ENCODE measurements at places on chromosomes 7 and 10.

GRCh38 chr10:97763947-97764346, 7.9 kb downstream of the SFRP5 start:
- H3K27ac ChIP-seq = peak overlapping the region; percentile 89
- no peak overlapping the region for H3K4me3 ChIP-seq
- H3K27me3 ChIP-seq = peaks cover 3% of the 10 kb centered on the region
- H3K36me3 ChIP-seq = peaks cover 16% of the 10 kb centered on the region
- H3K4me1 ChIP-seq = peaks cover 19% of the 10 kb centered on the region
- DNase-seq = no peak

DNA sequence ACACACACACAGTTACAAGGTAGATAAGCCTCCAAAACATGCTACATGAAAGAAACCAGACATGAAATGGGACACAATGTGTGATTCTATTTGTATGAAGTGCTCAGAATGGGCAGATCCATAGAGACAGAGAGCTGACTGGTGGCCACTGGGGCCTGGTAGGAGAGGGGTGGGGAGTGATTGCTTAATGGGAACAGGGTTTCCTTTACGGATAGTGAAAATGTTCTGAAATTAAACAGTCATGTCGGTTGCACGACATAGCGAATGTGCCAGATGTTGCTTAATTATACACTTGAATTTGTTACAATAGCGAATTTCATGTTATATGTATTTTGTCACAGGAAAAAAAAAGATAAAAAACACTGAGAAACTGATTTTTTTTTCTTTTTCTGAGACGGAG, 122.3 kb downstream of the SPDYE5 start:
- H3K36me3 ChIP-seq = no peaks in the 10 kb centered on the region
- H3K4me1 ChIP-seq = no peaks in the 10 kb centered on the region
- H3K27ac ChIP-seq = no peak overlapping the region
- H3K4me3 ChIP-seq = no peak overlapping the region

- H3K4me3 ChIP-seq = no peak overlapping the region
- H3K27me3 ChIP-seq = no peaks in the 10 kb centered on the region
- peaks cover 8% of the 10 kb centered on the region for H3K4me1 ChIP-seq
Observed at GRCh38 chr10:71863203-71863602, 12.2 kb upstream of the PSAP start.

DNA sequence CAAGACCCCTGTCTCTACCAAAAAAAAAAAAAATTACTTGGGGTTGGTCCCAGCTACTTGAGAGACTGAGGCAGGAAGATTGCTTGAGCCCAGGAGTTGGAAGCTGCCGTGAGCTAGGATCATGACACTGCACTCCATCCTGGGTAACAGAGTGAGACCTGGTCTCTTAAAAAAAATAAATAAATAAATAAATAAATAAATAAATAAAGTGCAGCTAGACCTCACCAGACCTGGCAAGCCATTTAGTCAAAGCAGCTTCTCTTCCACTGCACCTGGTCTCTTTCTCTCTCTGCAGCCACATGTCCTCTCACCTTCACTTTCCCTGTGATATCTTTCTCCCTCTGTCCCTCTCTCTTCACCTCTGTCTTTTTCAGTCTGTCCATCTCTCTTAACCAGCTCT, 75.2 kb upstream of the CHCHD3 start:
- DNase-seq = no peak
- no peaks in the 10 kb centered on the region for H3K27me3 ChIP-seq
- peaks cover 2% of the 10 kb centered on the region for H3K4me1 ChIP-seq
- no peak overlapping the region for H3K27ac ChIP-seq

DNA sequence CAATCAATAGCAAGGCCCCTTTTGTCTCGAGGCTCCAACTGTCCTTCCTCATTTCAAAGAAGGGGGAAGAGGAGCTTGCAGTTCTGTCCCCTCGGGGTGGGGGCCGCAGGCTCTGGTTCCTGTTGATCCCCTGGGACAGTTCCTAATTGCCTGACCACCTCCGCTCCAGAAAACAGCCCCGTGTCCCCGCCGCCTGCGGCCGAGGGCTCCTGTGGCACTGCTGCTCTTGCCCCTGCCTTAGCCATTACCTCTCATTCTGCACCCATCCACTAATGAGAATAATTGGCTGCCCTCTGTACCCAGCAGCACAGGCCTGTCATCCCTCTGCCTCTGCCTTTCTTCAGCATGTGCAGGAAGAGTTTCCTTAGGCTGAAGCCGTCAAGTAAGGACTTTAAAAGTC, 668.3 kb upstream of the FOXK1 start:
- H3K36me3 ChIP-seq = peaks cover 34% of the 10 kb centered on the region
- no peak overlapping the region for H3K4me3 ChIP-seq
- no peak overlapping the region for H3K27ac ChIP-seq
- peaks cover 2% of the 10 kb centered on the region for H3K4me1 ChIP-seq
- no peak for DNase-seq

GRCh38 chr10:127441350-127442219, 107.5 kb upstream of the NPS start:
- peaks cover 31% of the 10 kb centered on the region for H3K36me3 ChIP-seq
- H3K4me3 ChIP-seq = no peak overlapping the region
- H3K27me3 ChIP-seq = no peaks in the 10 kb centered on the region
- no peak for DNase-seq
- no peak overlapping the region for H3K27ac ChIP-seq

- H3K4me1 ChIP-seq = peaks cover 10% of the 10 kb centered on the region
- H3K27ac ChIP-seq = no peak overlapping the region
- no peak overlapping the region for H3K4me3 ChIP-seq
Observed at GRCh38 chr10:33385015-33385414, 50.5 kb upstream of the NRP1 start.

DNA sequence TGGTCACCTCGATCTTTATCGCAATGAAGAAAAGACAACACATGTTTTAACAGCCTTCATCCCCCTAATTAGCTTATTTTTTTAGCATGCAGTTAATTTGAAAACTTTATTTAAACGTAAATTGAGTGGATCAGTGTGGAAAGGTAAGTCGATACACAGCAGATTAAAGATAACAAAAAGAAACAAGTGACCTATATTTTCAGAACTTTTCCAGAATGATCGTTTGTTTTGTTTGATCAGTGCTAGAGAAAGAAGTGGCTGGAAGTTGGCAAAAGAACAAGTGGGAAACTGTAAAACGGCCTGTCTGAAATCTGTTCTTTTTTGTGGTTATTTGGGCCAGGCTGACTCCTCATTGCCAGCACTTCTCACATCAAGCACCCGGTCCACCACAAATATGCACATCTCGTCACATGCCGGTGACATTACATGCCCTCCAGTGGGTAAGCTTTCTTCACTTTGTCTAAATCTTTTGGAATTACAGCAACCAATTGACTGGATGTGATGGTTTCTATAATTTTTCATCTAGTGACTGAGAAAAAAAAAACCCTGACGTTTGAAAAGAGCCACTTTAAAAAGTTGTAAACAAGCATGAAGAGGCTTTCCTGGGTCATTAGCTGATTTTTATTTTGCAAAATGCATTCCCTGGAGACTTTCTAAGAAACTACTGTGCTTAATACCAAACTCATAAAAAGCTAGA, 33.2 kb downstream of the C7orf33 start:
- H3K4me1 ChIP-seq = peaks cover 9% of the 10 kb centered on the region
- DNase-seq = no peak
- peak overlapping the region; percentile 57 for H3K27ac ChIP-seq
- no peak overlapping the region for H3K4me3 ChIP-seq
- no peaks in the 10 kb centered on the region for H3K36me3 ChIP-seq

DNA sequence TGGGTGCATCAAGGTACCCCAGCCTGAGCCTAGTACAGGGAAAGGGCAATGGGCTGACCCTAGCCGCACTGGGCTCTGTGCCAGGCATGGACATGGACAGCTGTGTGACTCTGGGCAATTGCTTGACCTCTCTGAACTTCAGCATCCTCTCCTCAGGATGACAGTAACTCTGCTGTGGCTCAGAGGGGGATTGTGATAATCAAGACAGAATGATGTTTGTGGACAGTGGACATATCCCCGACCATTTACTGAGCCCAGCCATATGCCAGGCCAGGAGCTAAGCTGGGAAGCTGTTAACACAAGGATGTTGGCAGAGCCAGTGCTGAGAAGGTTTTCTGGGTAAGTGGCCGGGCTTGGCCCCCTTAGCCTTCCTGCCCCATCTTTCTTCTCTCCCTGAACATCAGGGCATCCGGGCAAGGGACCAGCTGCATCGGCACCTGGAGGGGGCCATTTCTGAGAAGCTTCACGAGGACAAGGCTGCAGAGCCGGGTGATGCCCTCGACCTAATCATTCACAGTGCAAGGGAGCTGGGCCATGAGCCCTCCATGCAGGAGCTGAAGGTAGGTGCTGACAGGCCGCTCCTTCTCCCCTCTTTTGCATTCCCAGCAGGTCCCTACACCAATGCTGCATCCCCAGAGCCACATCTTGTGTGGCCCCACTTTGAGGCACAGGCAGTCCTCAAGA, 3.5 kb downstream of the CYP26C1 start:
- no peak for DNase-seq
- H3K27ac ChIP-seq = no peak overlapping the region
- H3K4me3 ChIP-seq = no peak overlapping the region
- peaks cover 7% of the 10 kb centered on the region for H3K4me1 ChIP-seq

DNA sequence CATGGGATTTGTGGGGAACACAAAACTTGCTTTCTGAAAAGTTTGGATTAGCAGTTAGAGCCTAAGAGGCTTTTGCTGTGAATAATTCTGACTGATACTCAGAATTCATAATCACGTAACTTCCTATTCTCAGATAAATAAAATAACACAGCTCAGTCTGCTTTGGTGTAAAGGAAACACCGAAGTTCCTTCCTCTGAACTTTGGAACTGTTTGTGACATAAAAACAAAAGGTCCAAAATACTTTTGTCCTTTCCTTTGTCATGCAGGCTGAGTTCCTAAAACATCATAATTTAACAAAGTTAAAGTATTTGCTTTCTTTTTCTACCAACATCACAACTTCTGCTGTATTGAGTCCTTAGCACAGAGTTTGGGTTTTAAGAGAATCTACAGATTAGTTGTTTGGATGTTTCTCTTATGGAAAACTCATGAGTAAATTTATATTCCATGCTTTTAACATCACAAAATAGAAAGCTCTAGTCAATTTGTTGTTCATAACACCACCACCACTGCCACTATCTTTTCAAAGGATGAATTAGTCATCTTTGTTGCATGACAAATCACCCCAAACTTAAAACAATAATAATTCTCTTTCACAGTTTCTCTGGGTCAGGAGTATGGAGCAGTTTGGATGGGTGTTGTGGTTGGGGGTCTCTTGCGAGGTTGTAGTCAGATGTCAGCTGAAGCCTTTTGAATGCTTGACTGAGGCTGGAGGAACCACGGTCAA, 123.4 kb downstream of the REEP3 start:
- H3K27me3 ChIP-seq = no peaks in the 10 kb centered on the region
- H3K4me3 ChIP-seq = no peak overlapping the region
- no peaks in the 10 kb centered on the region for H3K4me1 ChIP-seq
- H3K27ac ChIP-seq = no peak overlapping the region
- H3K36me3 ChIP-seq = no peaks in the 10 kb centered on the region

GRCh38 chr7:150790416-150791075, 9.6 kb downstream of the TMEM176B start:
- no peak overlapping the region for H3K27ac ChIP-seq
- H3K4me3 ChIP-seq = no peak overlapping the region

DNA sequence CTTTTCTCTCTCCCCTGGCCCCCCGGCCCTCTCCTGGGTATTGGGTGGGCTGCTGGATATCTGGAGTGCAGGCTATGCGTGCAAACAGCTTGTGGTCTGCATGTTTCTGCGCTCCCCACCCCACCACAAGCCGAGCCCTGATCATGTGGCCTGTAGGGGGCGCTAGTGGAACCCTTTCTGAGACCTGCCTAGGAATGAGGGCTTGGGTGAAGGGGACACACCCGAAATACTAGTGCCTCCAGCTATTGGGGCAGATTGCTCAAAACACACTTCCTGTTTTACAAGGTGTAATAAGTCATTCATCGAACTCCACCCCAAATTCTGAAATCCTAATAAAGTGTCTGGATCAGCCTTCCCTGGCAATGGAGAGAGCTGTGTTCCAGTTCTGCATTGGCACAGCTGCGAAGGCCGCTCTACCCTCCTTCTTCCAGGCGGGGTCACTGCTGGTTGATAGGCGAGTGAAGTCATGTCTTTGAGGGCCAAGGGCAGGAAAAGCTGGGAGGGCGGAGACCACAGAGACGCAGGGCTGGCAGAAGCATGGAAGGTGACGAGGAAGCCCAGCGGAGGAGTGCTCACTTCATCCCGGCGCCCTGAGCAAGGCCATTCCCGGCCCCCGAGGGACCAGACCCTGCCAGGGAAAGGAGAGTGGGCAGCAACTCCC, 19.8 kb upstream of the PRRT4 start:
- peaks cover 29% of the 10 kb centered on the region for H3K27me3 ChIP-seq
- H3K4me3 ChIP-seq = no peak overlapping the region
- no peaks in the 10 kb centered on the region for H3K36me3 ChIP-seq
- H3K4me1 ChIP-seq = peaks cover 5% of the 10 kb centered on the region
- DNase-seq = no peak
- no peak overlapping the region for H3K27ac ChIP-seq

DNA sequence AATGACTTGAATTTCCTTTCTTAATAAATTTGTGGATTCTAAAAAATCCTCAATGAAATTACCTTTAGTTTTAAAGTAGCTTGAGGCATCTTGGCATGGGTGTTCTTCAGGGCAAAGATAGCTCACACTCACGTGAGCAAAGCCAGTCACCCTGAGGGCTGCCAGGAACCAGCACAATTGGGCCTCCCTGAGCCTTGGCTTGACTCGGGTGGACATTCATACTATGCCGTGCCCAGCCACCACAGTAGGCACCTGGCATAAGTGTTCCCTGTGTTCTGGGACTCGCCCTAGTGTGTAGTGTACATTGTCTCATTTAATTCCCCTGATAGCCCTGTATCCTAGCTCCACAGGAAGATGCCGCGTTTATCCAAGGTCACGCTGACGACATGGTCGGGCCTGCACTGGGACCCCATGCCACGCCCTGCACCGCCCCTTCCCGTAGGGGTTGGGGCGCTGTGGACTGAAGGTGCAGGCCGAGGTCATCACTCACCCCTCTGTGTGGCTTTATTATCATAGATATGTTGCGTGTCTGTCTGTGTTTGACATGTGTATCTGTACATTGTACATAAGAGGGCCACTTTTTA, 67.7 kb downstream of the DYNC2I1 start:
- no peak overlapping the region for H3K4me3 ChIP-seq
- H3K27me3 ChIP-seq = no peaks in the 10 kb centered on the region
- no peaks in the 10 kb centered on the region for H3K4me1 ChIP-seq
- H3K36me3 ChIP-seq = peaks cover 38% of the 10 kb centered on the region
- no peak for DNase-seq
- no peak overlapping the region for H3K27ac ChIP-seq

DNA sequence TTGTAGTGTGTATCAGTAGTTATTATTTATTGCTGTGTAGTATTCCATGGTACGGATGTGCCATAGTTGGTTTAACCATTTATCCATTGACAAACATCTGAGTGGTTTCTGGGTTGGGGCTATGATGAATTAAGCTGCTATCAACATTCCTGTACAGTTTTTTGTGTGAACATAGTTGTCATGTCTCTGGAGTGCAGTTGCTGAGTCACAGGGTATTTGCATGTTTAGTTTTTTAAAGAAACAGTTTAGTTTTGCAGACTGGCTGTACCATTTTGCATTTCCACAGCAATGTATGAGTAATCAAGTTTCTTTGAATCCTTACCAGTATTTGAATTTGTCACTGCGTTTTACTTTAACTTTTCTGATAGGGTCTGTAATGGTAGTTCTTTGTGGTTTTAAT, 516.7 kb upstream of the CELF2 start:
- no peaks in the 10 kb centered on the region for H3K36me3 ChIP-seq
- no peaks in the 10 kb centered on the region for H3K4me1 ChIP-seq
- H3K27me3 ChIP-seq = peaks cover 14% of the 10 kb centered on the region
- no peak for DNase-seq
